Stimulated activated naive CD4-positive, alpha-beta T cell treated with Interleukin-2 at 50 U/mL for 16 hours (primary cell): ENCODE measurements at places on chromosomes 11 and 22.

DNA sequence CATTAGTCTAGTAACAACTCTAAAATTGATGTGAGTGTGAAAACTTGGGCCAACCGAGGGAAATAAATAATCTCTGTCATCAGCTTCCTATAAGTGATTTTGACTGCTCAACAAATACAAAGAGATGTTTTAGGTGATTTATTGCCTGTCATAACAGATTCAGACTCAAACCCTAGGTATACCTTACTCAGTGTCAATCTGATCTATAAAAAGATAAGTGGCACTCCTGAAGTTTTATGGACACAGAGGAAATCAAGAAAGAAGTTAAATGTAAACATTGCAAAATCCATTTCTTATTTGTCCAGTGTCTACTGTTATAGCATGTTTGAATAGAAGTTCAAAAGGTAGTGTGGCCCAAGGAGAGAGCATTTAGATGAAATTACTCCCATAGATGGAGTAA is 30.4 kb upstream of the TYR start:
- no peak for DNase-seq

DNA sequence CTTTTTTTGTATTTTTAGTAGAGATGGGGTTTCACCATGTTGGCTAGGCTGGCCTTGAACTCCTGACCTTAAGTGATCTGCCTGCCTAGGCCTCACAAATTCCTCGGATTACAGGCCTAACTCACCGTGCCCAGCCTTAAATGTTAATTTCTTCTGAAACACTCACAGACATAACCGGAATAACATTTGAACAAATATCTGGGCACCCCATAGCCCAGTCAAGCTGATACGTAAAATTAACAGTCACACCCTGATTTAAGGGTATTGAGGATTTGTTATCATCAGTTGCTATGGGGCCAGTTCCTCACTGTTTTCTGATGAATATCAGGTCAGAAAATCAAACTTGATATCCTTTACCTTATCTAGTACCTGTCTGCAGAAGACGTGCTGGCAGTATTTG is 23.0 kb upstream of the OR9Q1 start:
- no peak for DNase-seq

GRCh38 chr11:12717851-12718291 is 43.6 kb downstream of the TEAD1 start:
- no peak for DNase-seq

DNA sequence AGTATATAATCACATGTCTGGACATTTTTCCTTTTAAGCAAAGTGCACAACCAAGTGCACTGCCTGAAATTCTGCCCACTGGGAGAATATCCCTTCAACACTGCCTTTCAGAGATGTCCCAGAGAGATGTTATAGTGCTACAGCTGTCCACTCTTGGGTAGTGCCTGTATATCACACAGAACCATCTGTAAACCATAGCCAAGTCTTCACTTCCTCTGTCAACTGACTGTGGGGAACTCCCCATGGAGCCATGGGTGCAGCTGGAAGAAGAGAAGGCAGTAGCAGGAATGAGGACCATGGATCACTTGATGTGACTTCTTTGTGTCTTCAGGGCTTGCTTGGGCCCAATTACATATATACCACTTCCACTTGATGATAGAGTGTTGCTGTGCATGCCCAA is 44.6 kb upstream of the LIN7C start:
- no peak for DNase-seq

- DNase-seq: no peak
These were observed 23.6 kb downstream of the XRRA1 start for GRCh38 chr11:74925281-74925680.
